ENCODE measurements at places on chromosomes 5 and 9. TPM values are rescaled to one million over a fixed set of nuclear protein-coding genes. Genes with fewer than 3 reads are reported as not detected.

DNA sequence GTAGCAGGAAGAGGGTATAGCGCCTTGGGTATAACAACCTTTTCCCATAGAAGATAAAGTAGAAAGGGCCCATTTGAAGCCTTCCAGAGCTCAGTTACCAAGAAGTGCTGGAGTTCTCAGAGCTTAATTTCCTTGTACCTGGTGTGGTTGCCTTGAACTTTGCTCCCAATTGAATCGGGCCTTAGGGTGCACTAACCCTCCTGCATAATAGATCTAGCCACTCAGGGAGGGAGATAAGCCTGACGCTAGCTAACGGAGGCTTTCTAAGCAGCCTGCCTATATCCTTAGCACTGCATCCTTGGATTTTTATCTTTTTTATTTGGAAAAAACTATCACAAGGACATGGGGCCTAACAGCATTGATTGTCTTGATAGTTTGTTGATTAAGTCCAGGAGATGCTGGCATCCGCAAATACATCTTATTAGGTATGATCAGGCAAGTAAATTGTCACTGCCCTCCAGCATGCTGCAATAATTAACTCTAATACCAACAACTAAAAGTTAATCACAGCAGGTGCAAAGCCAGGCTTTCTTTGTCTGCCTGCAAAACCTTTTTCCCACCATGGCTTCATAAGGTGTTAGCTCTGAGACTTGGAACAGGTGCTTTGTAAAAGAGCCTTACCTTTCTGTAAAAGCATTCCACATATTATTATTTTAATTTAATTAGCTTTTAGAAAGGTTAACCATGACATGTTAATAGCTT, 199.4 kb downstream of the SREK1 start:
- no peaks in the 10 kb centered on the region for H3K36me3 ChIP-seq
- DNase-seq = no peak
- no peaks in the 10 kb centered on the region for H3K4me1 ChIP-seq
- H3K27me3 ChIP-seq = no peaks in the 10 kb centered on the region
- H3K27ac ChIP-seq = no peak overlapping the region

DNA sequence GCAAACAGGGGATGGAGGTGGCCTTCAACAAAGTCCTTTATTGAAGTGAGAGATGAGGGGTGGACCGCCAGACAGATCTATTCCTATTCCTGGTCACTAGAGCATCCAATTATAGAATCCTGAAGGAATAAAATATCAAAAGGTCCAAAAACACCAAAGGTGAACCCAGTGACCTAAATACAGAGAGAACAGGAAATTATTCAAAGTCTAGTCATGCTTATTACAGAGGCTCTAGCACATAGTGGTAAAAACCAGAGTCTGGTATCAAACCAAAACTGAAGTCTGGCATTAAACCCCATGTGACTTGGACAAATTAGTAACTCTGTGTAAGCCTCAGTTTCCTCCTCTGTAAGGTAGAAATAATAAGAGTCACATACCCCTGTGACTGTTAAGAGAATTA, 100.5 kb upstream of the SNX2 start:
- no peaks in the 10 kb centered on the region for H3K27me3 ChIP-seq
- DNase-seq = no peak
- no peaks in the 10 kb centered on the region for H3K4me1 ChIP-seq
- H3K36me3 ChIP-seq = no peaks in the 10 kb centered on the region
- no peak overlapping the region for H3K27ac ChIP-seq

GRCh38 chr5:150214289-150214688, 24.4 kb downstream of the SLC6A7 start:
- DNase-seq = no peak
- H3K27me3 ChIP-seq = peaks cover 4% of the 10 kb centered on the region
- no peak overlapping the region for H3K27ac ChIP-seq
- no peaks in the 10 kb centered on the region for H3K36me3 ChIP-seq
- H3K4me3 ChIP-seq = no peak overlapping the region

The CDH9 gene
- not detected for polyA plus RNA-seq

Measured in CD14-positive monocyte (primary cell).